Breast epithelium (tissue), 4 donors: ENCODE measurements at places on chromosomes 2 and 18. TPM values are rescaled to one million over a fixed set of nuclear protein-coding genes. Genes with fewer than 3 reads are reported as not detected.

NOL4 gene
- total RNA-seq, result not detected

SYT4 gene
- total RNA-seq, result not detected

GRCh38 chr18:9614401-9615279, at the start of gene PPP4R1:
TSS of gene PPP4R1 (minus strand) at chr18:9614559. CDS start at chr18:9614484, 75 bp downstream.
- peak; percentile 50 for DNase-seq

- DNase-seq, result no peak
Observed at GRCh38 chr2:101969723-101970122, 22.0 kb upstream of the IL1R2 start.

DNA sequence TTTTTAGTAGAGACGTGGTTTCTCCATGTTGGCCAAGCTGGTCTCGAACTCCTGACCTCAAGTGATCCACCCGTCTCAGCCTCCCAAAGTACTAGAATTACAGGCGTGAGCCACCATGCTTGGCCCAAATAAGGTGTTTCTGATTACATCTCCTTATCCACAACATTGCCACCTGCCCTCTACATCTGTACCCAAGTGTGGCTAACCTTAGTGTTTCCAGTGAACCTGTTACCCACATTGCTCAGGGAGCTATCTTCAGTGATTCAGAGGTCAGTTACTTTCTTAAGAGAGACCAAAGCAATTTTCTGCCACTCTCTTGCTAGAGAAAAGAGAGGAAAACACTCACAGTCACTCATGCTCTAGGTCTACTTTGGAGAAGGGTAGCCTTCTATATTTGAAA, 115.0 kb upstream of the SLC39A10 start:
- no peak for DNase-seq

ERBB4 gene
- total RNA-seq, result 18.4 TPM

SKOR2 gene
- total RNA-seq, result not detected

GRCh38 chr18:68177807-68178702, 536.9 kb downstream of the TMX3 start:
- no peak for DNase-seq

DNA sequence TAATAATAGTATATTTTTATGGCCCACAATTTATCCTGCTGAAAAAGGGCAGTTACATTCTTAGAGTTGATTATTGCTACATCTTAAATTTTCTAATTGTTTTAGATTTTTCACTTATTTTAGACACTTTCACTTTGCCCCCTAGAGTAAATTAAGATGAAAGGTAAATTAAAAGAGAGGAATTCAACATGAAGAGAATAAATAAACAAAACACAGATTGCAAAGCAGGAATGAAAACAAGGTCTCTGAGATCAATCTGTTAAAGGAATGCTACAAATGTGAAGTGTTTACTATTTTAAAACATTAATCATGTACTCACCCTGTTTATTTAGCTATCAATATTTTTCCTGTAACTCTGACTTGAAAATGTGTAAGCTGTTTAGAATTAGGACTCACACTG, 113.5 kb upstream of the ETAA1 start:
- DNase-seq, result no peak

DNA sequence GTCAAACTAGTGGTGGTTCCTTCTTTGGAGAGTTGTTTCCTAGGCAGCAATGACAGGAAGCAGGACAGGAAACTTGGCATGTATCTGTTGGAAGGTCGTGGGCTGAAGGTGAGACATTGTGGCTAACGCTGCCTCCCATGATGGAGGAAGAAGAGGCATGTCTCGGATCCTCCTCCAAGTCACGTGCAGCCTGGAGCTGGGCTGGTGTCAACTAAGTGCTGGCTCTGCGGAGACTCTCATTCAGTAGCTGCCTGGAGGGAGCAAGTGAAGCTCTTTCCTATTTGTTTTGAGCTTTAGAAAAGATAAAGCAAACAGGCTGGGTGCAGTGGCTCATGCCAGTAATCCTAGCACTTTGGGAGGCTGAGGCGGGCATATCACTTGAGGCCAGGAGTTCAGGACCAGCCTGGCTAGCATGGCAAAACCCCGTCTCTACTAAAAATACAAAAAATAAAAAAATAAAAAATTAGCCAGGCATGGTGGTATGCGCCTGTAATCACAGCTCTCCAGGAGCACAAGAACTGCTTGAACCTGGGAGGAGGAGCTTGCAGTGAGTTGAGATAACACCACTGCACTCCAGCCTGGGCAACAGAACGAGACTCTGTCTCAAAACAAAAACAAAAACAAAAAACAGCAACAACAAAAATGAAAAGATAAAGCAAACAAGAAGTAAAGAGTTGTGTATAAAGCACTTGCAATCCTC, 28.2 kb upstream of the INO80C start:
- DNase-seq, result no peak

TDRD15 gene
- not detected for total RNA-seq

- no peak for DNase-seq
Observed at GRCh38 chr18:73679941-73680712, 467.5 kb downstream of the FBXO15 start.

- no peak for DNase-seq
Observed at GRCh38 chr2:227834916-227835650, 21.4 kb downstream of the CCL20 start.

DNA sequence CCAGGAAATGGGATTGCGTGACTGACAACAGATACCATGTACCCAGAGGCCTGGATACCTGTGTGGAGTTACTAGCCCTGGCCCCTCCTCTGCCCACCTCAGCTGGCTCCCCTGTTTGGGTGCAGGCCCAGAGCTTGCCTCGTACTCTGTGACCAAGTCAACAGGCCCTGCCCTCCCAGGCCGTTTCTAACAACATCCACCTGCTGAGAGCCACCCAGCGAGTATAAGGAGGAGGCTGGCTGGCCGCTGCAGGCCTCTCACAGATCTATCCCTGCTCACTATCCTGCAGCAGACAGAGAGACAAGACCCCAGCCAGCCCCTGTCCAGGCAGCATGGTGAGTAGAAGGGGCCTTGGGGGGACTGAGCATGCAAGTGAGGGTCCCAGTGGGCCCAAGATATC, 12.5 kb upstream of the TUBA4A start:
- no peak for DNase-seq

CD302 gene
- 61.0 TPM for total RNA-seq

DNA sequence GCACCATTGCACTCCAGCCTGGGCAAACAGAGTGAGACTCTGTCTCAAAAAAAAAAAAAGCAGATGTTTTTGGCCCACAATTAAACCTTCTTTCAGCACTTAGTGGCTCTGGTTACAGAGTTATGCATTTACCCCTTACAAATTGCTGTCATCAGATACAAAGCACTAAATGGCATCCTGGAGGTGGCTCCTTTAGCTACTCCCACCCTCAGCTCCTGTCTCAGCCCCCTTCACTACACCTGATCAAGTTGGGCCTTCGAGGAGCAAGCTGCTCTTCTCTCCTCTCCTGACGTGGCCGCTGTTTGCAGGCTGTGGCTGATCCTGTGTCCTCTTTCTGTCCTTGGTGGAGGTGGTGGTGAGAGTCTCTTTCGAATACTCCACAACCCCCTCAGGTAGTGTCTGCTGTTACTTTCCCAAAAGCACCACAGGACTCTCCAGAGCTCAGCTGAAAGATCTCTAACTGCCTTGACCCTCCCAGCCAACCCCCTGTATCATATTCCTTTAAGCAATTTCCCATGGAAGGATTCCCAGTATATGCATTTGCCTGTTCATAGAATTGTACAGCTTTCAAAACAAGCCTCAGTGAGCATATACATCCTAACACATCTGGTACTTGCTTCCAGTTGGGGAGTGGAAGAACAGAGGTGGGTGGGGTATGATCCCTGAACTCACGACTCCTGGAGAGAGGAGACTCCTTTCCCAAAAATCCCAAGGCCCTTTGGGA, 285.9 kb downstream of the CLIP4 start:
- no peak for DNase-seq

DNA sequence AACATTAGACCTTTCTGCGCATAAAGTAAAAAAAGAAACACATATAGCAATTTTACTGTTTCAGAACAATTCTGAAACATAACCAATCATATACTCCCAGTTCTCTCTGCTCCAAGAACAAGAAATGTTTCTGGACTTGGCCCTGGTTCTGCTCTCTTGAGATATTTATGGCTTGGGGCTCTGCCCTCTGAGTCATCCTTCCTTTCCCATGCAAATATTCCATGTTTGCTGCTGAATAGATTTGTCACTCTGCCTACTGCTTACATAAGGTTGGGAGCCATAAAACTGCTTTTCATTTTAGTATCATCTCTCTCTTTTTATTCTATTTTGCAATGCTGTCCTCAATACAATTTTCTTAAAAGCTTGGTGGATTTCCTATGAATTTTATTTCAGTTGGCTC, 499.6 kb upstream of the ACVR2A start:
- DNase-seq, result no peak

DNA sequence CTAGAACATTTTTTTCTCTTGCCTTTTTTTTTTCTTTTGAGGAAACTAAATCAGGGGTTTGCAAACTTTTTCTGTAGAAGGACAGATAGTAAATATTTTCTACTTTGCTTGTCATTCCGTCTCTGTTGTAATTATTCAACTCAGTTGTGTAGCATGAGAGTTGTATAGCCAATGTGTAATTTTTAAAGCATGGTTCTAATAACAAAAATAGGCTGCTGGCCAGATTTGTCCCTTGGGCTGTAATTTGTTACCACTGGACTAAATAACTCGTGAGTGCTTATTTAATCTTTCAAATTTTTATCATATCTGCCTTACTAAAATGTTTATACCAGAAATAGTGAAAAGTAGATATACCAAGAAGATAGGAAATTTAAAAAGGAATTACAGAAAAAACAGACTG, 43.0 kb downstream of the CCDC148 start:
- DNase-seq, result no peak

DNA sequence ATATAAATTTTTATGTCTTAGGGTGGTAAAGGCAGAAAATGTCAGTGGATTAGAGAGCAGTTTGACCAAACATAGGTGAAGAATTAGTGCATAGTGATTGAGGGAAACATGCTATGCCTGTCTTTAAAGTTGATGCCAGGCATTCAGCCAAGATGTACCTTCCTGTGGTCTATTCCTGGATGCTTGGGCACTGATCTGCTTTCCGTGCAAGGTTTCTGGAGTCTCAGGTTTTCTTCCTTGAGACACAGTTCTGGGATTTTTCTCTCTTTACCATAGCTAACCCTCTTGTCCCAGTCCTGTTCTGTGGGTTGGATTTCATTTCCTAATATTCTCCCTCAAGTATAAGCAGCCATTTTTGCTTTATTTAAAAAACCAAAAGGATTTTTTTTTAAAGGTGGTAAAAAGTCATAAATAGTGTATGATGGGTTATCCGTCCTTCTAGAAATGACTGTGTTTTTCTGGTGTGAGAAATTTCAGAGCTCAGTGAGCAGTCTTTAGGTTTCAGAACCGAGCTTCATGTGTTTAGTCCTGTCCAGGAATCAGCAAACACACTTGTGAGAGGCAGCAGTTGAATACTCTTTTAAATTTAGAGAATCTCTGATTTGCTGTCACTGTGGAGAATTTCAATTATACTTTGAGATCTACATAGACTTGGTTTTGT, 43.0 kb upstream of the CYBRD1 start:
- no peak for DNase-seq

C2orf66 gene
- not detected for total RNA-seq

DNA sequence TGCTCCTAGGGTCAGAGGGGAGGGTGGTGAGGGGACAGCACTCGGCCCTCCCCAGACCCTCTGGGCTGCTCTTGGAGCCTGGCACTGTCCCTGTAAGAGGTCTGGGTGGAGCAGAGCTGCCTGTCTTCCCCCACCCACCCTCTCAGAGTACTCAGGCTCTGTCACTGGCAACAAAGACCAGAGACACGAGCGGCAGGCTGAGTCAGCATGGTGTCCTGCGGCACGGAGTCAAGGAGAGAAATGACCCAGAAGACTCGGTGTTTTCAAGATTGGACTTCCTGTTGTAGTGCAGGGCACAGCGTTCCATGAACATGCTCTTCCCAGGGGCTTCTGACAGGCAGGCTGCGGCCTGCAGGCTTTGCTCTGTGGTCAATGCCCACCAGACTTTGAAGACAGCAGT, 19.9 kb downstream of the SIGLEC15 start:
- DNase-seq, result no peak

ZNF385B gene
- total RNA-seq, result 4.5 TPM

DNA sequence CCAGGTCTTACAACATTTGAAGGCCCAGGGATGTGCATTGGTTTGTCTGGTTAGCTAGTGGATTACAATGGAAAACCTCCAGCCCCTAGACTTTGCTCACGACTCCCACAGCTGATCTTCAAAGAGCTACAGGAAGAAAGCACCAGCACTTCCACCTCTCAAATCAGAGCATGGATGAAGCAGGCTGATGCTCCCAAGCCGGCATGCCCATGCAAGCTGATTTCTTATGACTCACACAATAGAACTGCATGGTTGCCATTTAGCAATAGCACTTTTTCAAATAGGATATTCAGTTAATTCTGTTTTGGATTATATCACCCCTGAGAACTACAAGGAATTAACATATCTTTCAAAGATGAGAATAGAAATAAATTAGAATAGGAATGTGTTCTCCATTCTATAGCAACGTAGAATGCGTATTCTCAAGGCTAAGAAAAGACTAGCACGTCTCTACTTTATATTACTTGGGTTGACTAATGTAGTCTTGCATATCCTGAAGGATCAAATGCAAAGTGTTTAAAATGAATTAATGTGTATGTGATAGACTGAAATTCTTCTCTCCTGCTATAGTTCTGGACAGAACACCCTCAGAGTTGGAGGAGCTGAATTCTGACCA, 292.4 kb downstream of the TRIB2 start:
- DNase-seq, result no peak

DNA sequence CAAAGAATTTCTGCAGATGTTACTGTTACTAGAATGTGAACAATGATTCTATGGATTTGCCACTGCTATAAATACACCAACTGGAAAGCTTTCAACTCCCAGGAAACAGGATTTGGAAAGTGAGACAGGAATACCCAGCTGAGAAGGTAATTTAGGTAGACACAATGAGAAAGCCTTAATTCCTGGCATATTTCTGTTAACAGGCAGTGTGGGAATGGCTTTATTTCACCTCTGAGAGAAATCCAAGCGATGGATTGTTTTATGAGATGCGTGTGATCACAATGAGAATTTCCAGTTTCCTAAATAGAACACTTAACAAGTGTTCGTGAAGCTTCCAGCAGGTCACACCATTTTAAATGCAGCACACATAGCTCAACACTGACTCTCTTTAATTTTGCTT, 133.0 kb downstream of the SLC8A1 start:
- DNase-seq, result no peak

GRCh38 chr18:49371786-49372185, 88.7 kb downstream of the DYM start:
- no peak for DNase-seq

GRCh38 chr18:66558773-66559172, 45.1 kb downstream of the CDH19 start:
- no peak for DNase-seq

GRCh38 chr18:54942144-54942543, 17.1 kb downstream of the CCDC68 start:
- DNase-seq, result no peak

- no peak for DNase-seq
Observed at GRCh38 chr2:12675352-12675795, 41.4 kb upstream of the TRIB2 start.

GRCh38 chr2:18855027-18855426, 265.7 kb upstream of the NT5C1B start:
- no peak for DNase-seq

NBEAL1 gene
- total RNA-seq, result 84.3 TPM

VSNL1 gene
- total RNA-seq, result 6.9 TPM

GRCh38 chr2:5562426-5562825, 129.8 kb upstream of the SOX11 start:
- DNase-seq, result no peak

PSMA8 gene
- not detected for total RNA-seq

HOXD4 gene
- 1.9 TPM for total RNA-seq
